ENCODE measurements at places on chromosomes 1 and 21.

GRCh38 chr21:33540711-33541104 is 1.2 kb downstream of the GART start:
- DNase-seq = no peak

DNA sequence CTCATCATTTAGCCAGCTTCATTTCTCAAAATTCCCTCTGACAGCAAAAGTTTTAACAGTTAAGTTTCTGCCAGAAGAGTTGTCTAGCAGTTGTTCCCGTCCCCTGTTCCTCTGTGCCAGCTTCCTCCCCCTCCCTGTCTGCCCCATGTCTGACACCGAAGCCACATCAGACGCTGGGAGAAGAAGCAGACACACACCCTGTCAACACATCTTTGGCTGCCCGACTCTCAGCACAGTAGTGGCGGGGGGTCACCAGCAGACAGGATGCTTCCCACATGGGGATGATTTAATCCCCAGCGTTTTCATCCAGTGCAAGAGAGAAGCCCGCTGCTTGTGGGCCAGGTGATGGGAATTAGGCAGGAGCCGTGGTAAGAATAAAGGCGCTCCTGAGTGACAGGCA is 379.4 kb upstream of the RUNX1 start:
- peak; percentile 30 for DNase-seq

GRCh38 chr1:172815740-172816139 is 156.8 kb downstream of the FASLG start:
- DNase-seq = no peak

- no peak for DNase-seq
These were observed 48.9 kb downstream of the HLCS start for GRCh38 chr21:36917471-36918158.

DNA sequence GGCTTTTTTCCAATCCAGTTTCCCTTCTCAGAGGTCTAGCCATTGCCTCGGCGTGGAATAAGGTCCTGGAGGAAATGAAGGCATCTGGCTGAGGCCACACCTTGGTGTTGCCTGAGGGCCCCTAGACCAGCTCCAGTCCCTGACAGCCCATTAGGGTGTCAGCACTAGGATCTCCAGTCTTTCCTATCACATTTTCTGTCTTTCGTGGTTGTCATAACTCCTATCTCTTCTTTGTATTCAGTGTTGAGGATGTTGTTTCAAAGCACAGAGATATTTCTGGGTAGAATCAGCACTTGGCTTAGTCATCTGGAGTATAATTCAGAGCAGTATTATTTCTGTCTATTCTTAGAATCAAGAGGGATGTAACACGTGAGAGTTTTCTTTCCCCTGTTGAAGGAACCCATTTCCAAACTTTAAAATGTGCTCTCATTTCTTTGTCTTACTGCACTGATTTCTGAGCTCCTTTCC is 844.3 kb downstream of the KCNT2 start:
- DNase-seq = no peak

- DNase-seq = no peak
These were observed 896.8 kb upstream of the ADGRL4 start for GRCh38 chr1:79903321-79903720.
